ENCODE measurements at places on chromosomes 5 and 9.
A peak's percentile ranks its signal among the peaks of the same experiment; 100 is the strongest.

- no peak for DNase-seq
Measured at GRCh38 chr9:14277244-14277643, 36.7 kb downstream of the NFIB start.

DNA sequence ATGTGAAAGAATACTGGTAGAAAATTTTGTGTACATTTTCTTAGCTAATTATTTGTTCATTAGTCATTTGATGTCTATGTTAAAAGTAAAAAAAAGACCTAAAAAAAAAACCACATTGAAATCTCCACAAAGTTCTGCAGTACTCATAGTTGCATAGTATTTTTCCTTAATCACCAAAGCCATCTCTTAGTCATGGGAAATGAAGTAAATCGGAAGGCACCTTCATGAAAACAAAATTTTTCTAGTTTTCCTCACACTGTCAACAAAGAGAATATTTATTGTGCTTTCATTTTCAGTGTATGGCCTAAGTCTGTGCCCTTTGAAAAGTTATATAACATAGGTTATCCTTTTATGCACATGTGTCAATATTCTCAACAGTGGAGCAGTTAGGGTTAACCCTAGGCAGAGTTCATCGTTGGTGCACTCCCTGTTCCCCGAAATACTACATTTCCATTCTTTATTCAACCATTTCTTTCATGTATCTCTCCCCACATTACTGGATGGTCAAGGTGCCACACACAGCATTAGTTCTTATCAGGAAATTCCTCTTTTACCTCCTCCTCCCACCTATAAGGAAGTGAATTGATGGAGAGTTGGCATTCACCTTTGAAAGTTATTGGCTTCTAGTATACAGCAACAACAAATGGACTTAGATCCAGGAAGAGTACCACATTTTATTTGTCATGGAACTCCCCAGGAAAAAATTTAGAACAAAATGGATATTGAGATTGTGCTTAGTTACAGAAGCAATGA is 93.1 kb downstream of the NUDT12 start:
- DNase-seq, result no peak

- DNase-seq, result no peak
Measured at GRCh38 chr5:138752341-138752950, 779 bp upstream of the CTNNA1 start.

- DNase-seq, result no peak
Measured at GRCh38 chr9:108241384-108242073, 614.3 kb downstream of the ACTL7B start.

DNA sequence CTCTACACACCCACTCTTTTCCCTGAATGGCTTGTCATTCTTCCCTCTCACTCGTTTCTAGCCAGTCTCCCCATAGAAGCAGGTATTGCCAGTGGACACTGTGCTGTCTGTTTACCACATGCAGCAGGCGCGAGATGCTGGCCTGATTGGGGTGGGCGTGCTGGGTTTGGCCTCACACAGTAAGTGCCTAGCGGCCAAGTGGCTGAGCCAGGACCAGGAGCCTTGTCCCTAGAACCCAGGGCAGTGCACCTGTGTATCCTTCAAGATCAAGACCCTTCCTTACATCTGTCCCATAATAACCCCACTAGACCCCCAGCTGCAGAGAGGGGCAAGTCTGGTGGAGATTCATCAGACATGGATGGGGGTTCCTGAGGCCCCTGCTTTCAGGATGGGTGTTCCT is 112.8 kb upstream of the IRX4 start:
- DNase-seq, result no peak

DNA sequence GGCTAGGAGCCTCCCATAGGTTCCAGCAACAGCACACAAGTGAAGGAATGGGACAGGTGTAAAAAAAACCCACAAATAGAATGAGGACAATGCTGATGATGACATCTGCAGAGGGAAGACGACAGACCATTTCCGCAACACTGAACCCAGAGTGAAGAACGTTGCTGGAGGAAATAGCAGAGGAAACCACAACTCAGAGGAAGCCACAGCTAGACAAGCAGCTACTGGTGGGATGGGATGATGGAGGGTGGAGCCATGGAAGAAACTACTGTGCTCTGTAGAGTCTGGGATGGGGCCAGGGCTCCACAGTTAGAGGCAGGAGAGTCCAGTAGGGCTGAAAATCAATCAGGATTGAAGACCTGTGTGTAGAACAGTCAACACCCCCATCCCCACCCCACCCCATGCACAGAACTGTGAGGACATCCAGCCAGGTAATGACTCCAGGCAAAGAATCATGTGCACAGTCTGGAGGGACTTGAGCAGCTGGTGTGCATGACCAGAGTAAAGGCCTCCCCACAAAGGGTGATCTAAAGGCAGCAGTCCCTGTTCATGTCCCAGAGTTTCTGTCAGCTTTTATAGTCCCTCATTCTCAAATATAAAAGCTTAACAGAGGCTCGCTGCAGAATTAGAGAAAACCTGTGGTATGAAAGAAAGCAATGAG is 65.2 kb upstream of the SPIN1 start:
- DNase-seq, result peak; percentile 22

- DNase-seq, result no peak
Measured at GRCh38 chr5:83972909-83973308, 252.3 kb upstream of the HAPLN1 start.

GRCh38 chr5:151707567-151707966 is 20.9 kb upstream of the SPARC start:
- no peak for DNase-seq

GRCh38 chr5:55546947-55547346 is 12.2 kb upstream of the PLPP1 start:
- no peak for DNase-seq

DNA sequence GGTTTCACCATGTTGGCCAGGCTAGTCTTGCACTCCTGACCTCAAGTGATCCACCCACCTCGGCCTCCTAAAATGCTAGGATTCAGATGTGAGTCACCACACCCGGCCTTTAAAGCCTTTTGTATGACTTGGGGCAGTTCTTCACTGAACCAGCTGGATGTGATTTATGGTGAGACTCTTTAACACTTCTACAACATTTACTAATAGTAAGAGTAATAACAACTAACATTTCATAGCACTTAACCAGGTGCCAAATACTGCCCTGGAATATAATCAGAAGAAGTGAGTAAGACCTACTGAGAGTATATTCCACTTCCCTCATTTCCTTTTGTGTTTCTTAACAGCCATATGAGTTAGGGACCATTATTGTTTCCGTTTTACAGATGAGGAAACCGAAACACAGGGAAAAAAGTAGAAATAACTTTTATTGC is 10.0 kb downstream of the ZSWIM6 start:
- no peak for DNase-seq

DNA sequence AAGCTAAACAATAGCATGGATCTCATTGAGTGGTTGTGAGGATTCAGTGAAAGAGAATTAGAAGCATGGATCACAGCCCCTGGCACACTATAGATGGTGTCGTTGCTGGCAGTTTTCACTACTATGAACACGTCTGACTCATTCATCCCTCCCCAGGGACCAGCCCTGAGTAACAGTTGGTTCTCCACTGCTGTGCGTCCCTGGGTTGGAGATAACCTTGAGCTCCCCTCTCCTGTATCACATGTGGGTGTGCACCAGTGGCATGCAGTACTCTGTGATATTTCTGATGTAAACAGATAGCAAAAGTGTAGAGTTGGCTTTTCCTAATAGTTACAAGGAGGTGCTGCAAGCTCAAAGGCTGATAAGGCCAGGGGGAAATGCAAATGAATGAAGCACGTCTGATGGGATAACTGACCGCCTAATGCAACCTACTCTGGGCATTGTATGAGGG is 8.8 kb upstream of the LCP2 start:
- DNase-seq, result no peak

DNA sequence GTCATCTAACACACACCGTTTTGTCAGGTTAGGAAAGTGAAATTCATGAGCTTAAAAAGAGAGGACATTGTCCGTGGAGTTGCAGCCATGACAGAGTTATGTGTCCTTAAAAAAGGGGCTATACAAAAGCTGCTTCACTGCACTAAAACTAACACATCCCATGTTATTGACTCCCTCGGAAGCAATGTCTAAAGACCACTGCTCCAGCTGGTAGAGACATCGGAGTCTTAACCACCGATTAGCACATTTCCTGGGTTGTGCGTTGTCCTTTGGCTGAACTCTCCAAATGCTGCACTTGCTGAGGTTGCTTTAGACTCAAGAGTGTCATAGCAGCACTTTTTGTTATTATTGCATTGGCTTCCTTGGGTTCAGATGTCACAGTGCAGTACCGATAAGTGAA is 128.3 kb upstream of the C9orf72 start:
- DNase-seq, result no peak

DNA sequence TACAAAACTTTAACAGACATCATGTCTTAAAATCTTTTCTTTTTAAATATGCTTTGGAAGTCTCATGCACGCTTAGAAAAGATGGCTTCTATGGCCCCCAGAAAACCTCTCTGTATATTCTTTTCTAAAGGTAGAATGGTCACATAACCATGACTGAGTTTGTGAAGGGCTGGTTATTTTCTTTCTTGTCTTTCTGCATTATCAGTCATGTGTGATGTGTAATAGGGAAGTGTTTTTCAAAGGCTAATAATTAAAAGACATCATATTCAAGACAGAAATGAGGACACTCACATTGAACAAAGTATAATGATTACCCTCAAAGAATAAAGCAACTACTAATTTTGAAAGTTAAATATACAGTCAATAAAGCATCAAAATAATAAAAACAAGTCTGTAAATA is 253.4 kb downstream of the TRPM3 start:
- DNase-seq, result no peak

- peak; percentile 67 for DNase-seq
Measured at GRCh38 chr9:126781186-126782052, 23.4 kb upstream of the ZBTB43 start.

DNA sequence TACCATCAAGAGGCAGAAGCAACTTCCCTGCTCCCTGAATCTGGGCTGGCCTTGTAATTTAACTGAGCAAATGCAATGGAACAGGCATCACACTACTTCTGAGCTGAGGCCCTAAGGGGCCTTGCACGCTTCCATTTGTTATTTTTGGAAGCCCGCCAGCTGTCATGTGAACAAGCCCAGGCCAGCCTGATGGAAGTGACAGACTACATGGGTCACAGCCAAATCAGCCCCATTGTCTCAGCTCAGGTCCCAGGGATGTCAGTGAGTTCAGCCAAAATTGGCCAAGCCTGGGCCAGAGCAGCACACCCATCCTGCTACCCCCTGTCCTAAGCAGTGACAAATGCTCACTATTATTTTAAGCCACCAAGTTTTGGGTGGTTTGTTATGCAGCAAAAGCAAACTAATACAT is 72.8 kb downstream of the PRRT1B start:
- no peak for DNase-seq

- peak; percentile 53 for DNase-seq
Measured at GRCh38 chr5:55936100-55936693, 58.6 kb downstream of the IL6ST start.

DNA sequence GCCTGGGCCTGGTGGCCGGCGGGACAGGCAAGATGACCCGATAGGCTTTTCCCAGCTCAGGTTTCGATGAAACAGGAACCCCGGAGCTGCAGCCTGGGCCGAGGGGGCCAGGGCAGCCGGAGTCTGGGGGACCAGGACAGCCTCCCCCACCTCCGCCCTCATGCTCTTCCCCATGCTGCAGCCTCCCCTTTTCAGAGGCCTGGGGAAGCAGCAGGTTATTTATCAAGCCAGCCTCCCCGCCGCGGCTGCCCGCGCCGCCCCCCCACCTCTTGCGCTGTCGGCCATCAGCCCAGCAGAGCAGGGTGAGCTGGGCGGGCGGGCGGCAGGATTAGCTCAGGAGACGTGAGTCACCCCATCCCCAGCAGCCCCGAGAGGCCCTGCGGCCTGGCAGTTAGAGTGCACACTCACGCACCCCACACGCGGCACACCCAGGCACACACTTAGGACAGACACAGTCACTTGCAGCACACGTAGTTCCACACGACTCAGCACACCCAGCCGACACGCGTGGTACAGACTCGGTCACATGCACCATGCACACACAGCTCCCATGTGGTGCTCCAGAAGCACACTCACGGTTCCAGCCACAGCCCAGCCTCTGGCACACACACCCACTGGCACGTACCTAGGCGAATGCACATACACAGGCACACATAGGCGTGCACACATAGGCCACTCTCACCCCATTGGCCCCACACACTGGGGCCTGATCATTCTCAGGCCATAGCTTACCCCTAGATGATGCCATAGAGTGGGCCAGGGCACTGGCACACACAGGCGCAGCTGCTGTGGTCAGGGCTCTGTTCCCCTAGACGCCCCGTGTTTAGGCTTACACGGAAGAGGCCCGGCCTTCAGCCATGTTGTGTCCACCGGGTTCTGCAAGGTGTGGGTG is 13.0 kb downstream of the CXXC5 start:
- no peak for DNase-seq

- DNase-seq, result no peak
Measured at GRCh38 chr5:115366223-115366622, 69.8 kb upstream of the CCDC112 start.

DNA sequence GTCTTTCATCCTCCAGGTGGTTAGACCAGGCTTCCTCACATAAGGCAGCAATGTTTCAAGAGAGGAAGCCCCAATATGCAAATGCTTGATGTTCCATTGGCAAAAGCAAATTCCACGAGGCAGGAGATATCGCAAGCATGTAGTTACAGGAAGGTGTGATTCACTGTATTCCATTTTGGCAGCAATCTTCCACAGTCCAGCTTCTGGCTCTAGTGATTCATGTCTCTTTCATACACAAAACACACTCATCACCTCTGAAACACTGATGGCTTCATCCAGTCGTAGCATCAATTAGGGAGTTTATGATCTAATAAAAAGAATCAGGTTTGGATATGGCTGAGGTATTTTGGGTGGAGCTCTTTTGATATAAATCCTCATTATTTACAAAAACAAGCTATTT is 552.2 kb upstream of the RIOK2 start:
- no peak for DNase-seq

GRCh38 chr5:13664377-13664776 is 280.1 kb downstream of the DNAH5 start:
- DNase-seq, result no peak

- no peak for DNase-seq
Measured at GRCh38 chr5:141779503-141779973, 97.5 kb upstream of the ARAP3 start.

- DNase-seq, result no peak
Measured at GRCh38 chr9:70829591-70830265, 291.7 kb downstream of the TRPM3 start.

- DNase-seq, result no peak
Measured at GRCh38 chr9:99516657-99517049, 294.6 kb downstream of the SEC61B start.

GRCh38 chr9:95450171-95451064 is 66.4 kb downstream of the PTCH1 start:
- no peak for DNase-seq

DNA sequence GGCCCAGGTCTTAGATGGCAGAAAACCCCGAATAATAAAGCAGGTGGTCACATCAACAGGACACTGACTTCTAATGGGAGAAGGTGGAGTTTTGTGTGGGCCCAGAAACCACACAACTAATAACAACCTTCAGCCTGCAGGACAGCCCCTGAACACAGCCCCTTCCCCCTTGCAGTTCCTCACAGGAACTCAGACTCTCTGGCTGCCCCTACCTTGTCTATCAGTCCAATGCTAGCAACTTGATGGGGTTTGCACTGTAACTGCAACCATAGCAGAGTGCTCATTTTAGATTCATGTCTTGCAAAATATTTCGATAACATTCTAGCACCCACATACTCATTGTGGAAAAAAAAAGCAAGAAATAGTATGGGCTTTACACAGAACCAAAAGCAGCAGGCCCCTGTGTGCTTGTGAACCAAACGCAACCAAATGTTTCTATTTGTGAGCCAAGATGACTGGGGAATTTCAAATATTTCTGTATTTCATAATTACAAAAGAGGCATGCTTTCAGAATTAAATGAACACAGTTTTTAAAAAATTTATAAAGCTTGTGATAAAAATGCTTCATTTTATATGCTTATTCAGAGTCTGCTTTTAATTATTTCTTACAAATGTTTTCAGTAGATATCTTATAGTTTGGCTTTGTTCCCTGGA is 62.7 kb upstream of the PDE4D start:
- no peak for DNase-seq
